ENCODE measurements at places on chromosomes 7 and 10.

GRCh38 chr7:112701456-112701855 is 88.7 kb downstream of the TMEM168 start:
- DNase-seq: no peak

- no peak for DNase-seq
Observed at GRCh38 chr10:62136931-62137330, 131.7 kb downstream of the RTKN2 start.

DNA sequence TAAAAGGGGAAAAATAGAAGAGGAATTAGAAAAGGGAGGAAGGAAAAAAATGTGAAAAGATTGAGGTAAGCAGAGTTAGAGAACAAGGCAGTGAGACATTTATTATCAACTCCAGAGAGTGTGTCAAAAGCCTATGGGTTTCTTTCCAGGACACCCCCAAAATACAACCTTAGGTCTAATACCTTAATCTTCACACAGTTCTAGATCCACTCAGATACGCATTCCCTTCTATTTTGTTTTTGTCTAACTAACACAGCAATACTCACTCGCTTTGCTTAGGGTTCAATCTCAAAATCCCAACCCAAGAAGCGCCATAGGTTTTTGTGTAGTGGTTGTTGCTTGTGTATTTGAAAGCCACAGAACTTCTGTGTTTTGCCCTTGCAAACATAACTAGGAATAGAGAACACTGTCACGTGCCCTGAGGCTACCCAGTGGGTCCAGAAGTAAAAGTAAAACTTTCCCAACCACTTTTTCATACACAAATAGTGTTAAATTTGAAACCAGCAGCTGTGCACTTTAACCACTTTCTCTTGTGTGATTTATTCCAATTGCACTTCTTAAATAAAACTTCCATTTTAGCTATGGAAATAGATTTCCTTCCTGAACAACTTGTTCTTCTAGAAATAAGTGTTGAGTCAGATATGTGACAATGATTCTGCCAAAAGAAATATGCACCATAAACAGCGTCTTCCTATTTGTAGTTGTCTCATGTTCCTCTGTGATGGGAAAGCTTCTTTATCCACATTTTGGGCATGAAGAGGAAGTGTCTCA is 414.7 kb upstream of the GHITM start:
- no peak for DNase-seq

DNA sequence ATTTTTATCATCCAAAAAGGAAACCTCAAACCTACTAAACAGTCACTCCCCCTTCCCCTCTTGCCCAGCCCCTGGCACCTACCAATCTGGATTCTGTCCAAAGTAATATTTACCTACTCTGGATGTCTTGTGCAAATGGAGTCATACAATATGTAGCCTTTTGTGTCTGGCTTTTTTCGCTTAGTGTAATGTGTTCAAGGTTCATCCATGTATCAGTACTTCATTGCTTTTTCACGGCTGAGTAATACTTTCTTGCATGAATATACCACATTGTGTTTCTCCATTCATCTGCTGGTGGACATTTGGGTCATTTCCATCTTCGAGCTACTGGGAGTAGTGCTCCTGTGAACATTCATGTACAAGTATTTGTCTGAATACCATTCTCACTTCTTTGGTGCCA is 113.6 kb downstream of the EEPD1 start:
- no peak for DNase-seq

- no peak for DNase-seq
Observed at GRCh38 chr10:33065111-33065510, 107.1 kb upstream of the ITGB1 start.

GRCh38 chr7:4191525-4191924 is 490.6 kb upstream of the FOXK1 start:
- no peak for DNase-seq

GRCh38 chr7:75881436-75882095 is 2.7 kb downstream of the RHBDD2 start:
- no peak for DNase-seq

GRCh38 chr7:138666385-138666784 is 34.8 kb downstream of the SVOPL start:
- no peak for DNase-seq

DNA sequence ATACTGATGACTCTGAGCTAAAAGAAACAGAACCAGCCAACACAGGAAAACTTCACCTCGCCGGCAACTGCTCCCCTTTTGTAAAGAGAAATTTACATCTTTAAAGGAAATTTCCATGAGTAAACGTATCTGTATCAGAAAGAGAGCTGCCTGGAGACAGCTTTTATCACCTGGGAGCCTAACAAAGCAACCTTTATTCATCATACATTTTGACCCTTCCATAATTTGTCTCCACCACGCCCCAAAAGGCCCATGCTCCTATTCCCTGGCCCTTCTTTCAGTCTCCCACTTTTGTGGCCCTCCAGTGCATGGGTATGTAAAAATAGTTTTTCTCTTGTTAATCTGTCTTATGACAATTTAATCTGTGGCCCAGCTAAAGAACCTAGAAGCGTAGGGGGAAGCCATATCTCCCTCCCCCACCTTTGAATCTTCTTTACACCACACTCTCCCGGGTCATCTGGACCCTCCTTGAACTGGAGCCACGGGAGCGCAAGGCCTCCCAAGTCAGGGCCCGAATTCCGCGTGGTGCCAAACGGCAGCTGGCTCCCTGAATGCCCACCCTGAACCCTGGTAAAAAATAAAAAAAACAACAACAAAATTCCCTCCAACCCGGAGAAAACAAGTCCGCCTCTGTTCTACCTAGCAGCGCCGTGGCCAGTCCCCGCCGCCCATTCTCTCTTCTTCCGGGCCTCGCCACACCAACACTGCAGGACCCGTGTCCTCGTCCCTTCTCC is 15.4 kb upstream of the FKBP9 start:
- no peak for DNase-seq

DNA sequence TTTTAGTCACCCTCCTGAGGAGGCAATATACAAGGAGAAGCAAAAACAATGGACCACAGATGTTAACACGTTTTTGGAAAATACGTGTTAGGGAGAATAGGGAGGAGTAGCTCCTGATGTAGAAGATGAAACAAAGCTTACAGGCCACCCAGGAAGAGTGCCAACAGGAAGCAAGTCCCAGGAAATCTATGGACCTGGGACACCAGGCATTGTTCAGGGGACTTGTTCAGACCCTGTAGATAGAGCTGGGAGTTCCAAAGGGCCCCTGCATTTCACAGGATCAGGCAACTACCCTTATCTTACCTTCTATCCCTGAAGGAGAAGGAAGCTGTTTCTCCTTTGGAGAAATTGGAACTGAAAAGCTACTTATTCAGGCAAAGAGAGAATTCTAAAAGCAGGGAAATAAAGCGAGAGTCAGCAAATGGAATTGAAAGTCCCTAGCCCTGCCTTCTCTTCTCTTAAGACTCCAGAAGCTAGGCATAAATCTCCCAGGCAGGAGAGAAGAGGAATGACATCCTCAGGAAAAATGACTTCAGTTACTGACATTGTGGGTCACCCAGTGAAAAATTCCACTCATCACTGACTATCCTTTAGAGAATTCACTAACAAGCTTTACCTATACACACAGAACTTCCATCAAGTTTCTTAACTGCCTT is 77.7 kb upstream of the FAM3C start:
- no peak for DNase-seq

- DNase-seq: no peak
Observed at GRCh38 chr7:20270371-20270770, 53.2 kb upstream of the MACC1 start.

DNA sequence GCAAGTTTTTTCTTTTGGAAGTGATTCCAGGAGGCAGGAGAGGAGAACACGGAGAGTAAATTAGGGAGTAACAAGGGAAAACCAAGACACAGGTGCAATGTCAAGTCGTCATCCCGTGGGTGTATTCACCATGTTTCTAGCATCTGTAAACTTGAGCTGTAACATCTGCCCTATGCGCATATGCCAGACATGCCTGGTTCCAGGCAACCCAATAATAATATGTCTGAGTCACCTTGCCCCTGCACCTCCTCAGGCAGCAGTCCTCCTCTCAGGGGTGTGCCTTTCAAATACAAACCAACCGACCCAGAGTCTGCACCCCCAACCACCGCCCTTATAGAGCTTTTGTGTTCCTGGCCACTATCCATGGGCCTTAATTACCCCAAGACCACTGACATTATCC is 107.0 kb upstream of the PDE1C start:
- no peak for DNase-seq

DNA sequence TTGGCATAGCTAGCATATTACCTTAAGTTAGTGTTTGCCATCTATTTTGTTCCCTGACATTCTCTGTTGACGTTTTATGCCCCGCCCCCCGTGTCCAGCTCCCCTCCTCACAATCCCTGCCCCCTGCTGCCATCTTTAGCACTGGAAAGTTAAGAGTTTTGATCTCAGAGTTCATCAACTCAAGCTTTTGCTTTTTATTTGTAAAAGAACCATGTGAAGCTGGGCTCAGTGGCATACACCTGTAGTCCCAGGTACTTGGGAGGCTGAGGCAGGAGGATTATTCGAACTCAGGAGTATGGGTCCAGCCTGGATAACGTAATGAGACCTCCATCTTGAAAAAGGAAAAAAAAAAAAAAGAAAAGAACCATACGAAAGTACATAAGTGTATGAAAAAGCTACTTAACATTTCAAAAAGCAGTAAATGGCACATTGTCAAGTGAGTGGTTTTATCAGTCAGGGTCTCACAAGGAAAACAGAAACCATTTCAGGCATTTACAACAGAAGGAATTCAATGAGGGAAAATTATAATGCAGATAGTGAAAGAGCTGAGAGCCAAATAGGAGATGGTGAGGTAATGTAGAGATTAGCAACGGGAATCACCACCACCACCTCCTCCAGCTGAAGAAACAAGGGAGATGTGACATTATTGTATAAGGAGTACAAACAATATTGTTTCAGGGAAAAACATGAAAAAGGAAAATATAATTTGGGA is 64.9 kb downstream of the MCU start:
- no peak for DNase-seq

DNA sequence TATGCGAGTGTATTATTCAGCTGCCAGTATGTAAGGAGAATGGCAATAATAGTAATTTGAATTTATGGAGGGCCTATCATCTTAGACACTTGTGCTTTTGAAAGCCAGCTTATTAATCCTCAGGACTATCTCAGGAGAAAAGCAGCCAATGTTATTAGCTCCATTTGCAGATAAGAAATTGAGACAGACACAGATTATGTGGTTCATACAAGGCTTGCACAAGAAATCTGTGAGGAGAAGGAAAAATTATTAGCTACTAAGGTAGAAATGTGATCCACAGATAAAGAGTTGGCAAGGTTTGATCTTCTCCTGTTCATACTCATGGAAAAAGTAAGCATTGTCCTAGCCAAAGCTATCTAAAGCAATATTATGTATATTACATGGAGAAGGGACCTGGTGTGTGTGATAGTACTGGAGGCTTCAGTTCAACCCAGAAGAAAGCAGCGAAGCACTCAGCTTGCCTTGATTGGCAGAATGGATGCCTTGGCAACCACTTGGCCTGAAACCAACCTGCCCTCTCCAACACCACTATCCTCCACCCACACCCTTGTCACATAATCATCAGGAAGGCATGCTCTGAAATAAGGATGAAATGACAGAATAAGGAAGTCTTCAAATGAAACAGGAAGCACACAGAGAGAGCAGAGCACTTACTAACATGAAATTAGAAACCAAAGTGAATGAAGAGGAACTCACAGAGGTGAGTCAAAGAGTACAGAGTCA is 18.0 kb downstream of the MACC1 start:
- DNase-seq: no peak

DNA sequence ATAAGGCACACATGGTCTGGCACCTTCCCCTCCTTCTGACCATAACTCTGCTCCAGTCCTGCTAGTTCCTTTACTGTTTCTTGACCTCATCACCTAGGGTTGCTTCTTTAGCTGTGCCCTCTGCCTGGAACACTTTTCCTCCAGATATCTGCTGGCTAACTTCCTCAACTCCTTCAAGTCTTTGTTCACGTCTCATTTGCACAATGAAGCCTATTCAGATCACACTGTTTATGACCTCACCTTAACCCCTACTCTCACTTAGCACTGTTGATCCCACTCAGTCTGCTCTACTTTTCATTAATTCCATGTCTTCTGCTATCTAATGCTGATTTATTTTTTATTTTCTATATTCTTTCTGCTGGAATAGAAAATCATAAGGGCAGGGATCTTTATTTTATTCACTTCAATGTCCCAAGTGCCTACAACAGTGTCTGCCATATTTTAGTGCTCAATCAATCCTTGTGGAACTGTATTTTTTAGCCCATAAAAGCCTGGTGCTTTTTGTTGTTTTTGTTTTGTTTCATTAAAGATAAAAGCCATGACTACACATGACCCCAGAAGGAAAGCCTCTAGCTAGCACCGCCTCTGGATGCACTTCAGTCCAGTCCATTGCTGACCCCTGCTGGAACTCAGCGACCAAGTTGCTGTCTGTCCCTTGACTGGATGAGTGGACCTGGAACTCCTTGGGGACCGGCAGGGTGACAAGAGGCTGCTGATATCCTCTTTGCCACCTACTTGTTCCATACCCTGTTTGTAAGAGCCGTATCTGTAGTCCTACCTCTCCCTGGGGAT is 12.3 kb downstream of the KLF14 start:
- DNase-seq: no peak

GRCh38 chr10:100304414-100304813 is 17.9 kb upstream of the BLOC1S2 start:
- no peak for DNase-seq

DNA sequence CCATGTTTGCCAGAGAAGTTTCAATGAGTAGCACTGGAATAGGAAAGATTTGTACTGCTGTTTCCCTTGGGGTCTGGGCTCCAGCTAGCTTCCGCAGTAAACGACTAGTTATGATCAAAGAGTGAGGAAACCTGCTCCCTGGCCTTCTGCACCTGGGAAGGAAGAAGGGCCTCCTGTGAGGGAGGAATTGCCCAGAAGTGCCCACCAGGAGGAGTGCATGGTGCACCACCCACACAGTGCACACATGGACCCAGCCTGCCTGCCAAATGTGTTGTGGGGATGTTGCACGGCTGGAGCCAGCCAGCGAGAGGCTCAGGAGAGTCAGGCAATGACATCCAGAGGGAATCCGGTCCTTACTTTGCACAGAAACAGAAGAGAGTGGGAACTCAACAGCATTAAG is 27.0 kb upstream of the FAM107B start:
- no peak for DNase-seq

DNA sequence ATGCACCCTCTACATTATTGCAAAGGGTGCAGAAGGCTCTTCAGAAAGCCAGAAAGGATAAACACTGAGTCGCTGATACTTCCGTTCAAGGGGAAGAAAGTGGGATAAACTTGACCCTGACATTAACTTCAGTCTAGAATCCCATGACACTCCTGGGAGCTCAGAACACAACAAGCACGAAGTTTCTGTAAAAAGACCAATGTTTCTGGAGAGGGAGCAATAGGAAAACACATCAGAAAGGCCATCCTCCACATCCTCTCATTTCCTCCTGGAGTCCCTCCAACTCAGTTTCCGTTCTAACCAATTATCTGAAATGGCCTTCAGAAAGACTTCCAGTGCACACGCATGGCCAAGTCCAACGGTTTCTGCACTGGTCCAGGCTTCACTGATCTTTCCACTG is 113.5 kb downstream of the SORBS1 start:
- no peak for DNase-seq

GRCh38 chr7:75694638-75695399 is 43.9 kb downstream of the HIP1 start:
- no peak for DNase-seq
